Bronchus fibroblast of lung (primary cell): ENCODE measurements at places on chromosomes 3 and 15. TPM values are rescaled to one million over a fixed set of nuclear protein-coding genes. Genes with fewer than 3 reads are reported as not detected.

CHDH gene
- total RNA-seq = 0.15 and 0.34 TPM in 2 replicates

RTP4 gene
- not detected in 2 replicates for total RNA-seq

SST gene
- total RNA-seq = not detected in 2 replicates

GOLGA8R gene
- 0.30 and 0.50 TPM in 2 replicates for total RNA-seq

PLSCR1 gene
- 95.1 and 110 TPM in 2 replicates for total RNA-seq

SAXO2 gene
- under 0.01 and 0.50 TPM in 2 replicates for total RNA-seq

PSTPIP1 gene
- total RNA-seq = 0.84 and 1.5 TPM in 2 replicates

CKMT1A gene
- total RNA-seq = not detected in 2 replicates

PCOLCE2 gene
- total RNA-seq = 1.3 and 1.5 TPM in 2 replicates

ESYT3 gene
- total RNA-seq = 0.17 TPM in 1 of 2 replicates, not detected in the other

TARS3 gene
- 4.5 and 4.8 TPM in 2 replicates for total RNA-seq

NANOGP8 gene
- total RNA-seq = not detected in 2 replicates

MYO1E gene
- total RNA-seq = 36.6 and 51.6 TPM in 2 replicates

NKIRAS1 gene
- 4.0 and 7.9 TPM in 2 replicates for total RNA-seq

TMEM40 gene
- total RNA-seq = 0.34 TPM in 1 of 2 replicates, not detected in the other

KNG1 gene
- not detected in 2 replicates for total RNA-seq

CACNA2D3 gene
- under 0.01 TPM in 1 of 2 replicates, not detected in the other for total RNA-seq

ISLR gene
- total RNA-seq = 10.1 and 16.1 TPM in 2 replicates

DAZL gene
- total RNA-seq = not detected in 2 replicates

GOLGA6L24 gene
- not detected in 2 replicates for total RNA-seq

GOLGA8G gene
- total RNA-seq = not detected in 2 replicates

PIF1 gene
- 22.0 and 26.9 TPM in 2 replicates for total RNA-seq

GABRR3 gene
- total RNA-seq = not detected in 2 replicates

PLIN1 gene
- 0.15 TPM in 1 of 2 replicates, not detected in the other for total RNA-seq

FOXP1 gene
- total RNA-seq = 47.7 and 48.9 TPM in 2 replicates

MFAP1 gene
- total RNA-seq = 14.9 and 16.1 TPM in 2 replicates

SOX2 gene
- total RNA-seq = not detected in 2 replicates

CHL1 gene
- 0.59 and 1.7 TPM in 2 replicates for total RNA-seq

GOLGA8T gene
- total RNA-seq = 0.15 TPM in 1 of 2 replicates, not detected in the other

ROPN1 gene
- total RNA-seq = not detected in 2 replicates

ACAN gene
- total RNA-seq = under 0.01 and 0.17 TPM in 2 replicates

ALG1L2 gene
- not detected in 2 replicates for total RNA-seq

C2CD4A gene
- total RNA-seq = not detected in 2 replicates

CYP19A1 gene
- 0.30 TPM in 1 of 2 replicates, not detected in the other for total RNA-seq

FEM1B gene
- 14.3 and 16.5 TPM in 2 replicates for total RNA-seq

DNAH1 gene
- total RNA-seq = 0.50 and 0.74 TPM in 2 replicates

CAMK2N2 gene
- not detected in 2 replicates for total RNA-seq

CNTN3 gene
- total RNA-seq = 0.45 and 0.84 TPM in 2 replicates

CELSR3 gene
- 1.3 and 2.7 TPM in 2 replicates for total RNA-seq

UBE2Q2 gene
- 27.4 and 33.1 TPM in 2 replicates for total RNA-seq

CCDC39 gene
- total RNA-seq = not detected in 2 replicates

CLDN1 gene
- 0.59 and 0.84 TPM in 2 replicates for total RNA-seq

MYL3 gene
- total RNA-seq = not detected in 2 replicates

ASB14 gene
- not detected in 2 replicates for total RNA-seq

CLDN11 gene
- total RNA-seq = 267 and 272 TPM in 2 replicates

EAF2 gene
- 0.34 and 1.5 TPM in 2 replicates for total RNA-seq

DNAJA4 gene
- total RNA-seq = 2.0 and 2.4 TPM in 2 replicates

ECE2 gene
- total RNA-seq = not detected in 2 replicates

TTLL13 gene
- not detected in 2 replicates for total RNA-seq

MESP2 gene
- total RNA-seq = 0.45 and 1.3 TPM in 2 replicates

IGSF10 gene
- total RNA-seq = 0.15 and 0.17 TPM in 2 replicates
